ENCODE measurements at places on chromosomes 16 and 17.

- no peak for DNase-seq
These were observed at the start of gene P2RX5 for GRCh38 chr17:3695723-3696411. P2RX5 (minus strand) TSS chr17:3696155; CDS start chr17:3696005, 150 bp downstream.

DNA sequence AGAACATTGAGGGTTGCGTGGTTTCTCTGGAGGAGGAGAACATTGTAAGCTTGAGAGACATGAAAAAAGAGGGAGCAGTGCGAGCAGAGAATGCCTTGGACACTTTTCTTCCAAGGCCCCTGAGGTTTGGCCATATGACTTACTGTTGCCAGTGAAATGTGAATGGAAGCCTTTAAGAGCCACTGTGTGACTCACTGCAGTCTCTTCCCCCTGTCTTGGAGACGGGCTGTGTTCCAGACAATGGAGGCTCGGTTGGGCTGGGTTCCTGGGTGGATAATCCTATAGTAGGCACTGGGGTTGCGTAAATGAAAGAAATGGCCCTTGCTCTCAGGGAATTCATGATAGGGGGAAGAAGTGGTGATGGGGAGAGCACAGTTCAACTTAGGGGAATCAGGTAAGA lies 75.5 kb downstream of the SHISA9 start:
- DNase-seq, result peak; percentile 24

- no peak for DNase-seq
These were observed 6.4 kb downstream of the CCL18 start for GRCh38 chr17:36070427-36070826.

- DNase-seq, result no peak
These were observed 13.1 kb downstream of the SPATA33 start for GRCh38 chr16:89670496-89671431.

DNA sequence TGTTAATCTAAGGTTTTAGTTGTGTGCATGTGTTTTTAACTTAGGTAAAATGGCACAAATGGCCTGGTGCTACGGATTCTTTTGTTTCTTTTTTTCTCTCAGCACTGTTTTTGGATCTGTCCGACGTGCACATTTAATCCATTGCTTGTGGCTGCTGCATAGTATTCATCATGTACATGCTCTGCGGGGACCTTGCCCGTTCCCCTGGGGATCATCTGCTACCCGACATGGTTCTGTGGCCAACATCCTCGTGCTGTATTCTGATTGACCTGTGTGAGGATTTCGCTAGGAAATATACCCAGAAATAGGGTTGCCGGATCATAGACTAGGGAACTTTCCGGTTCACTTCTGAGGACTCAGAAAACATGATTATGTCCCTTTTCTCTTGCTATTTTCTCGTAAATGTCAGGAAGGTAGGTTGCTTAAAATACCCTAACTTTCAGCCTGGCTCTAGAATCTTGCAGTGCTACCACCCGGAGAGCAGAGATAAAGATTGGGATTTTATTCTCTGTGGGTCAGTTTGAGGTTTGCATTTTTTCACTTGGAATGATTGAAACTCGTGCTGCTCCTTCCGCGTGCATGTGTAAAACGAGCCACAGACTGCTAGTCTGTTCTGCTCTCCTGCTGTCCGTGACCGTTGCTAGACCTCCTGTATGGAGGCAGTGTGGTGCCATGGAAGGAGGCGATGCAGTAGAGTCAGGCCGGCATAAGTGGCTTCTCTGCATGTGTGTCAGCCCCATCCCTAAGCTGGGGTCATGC lies 42.9 kb downstream of the LDHD start:
- no peak for DNase-seq

- peak; percentile 6 for DNase-seq
These were observed 231.0 kb downstream of the C16orf95 start for GRCh38 chr16:87086156-87086555.

GRCh38 chr16:79137426-79137939 lies 463.1 kb downstream of the MAF start:
- DNase-seq, result no peak

DNA sequence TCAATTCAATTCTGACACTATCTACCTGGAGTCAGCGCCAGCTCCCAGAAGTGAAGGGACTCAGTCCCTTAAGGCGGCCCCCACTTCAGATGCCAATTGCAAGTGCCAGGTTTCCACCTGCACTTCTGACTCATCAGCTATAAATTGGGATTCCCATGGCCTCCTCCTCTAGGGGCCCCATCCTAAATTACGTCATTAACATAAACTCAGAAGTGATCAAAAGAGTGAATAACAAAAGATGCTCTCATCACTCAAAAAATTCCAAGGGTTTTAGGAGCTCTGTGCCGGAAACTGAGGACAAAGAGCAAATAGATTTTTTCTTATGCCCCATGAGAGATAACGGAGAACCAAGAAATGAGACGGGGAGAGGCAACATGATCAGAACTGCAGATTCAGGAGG lies 148.6 kb upstream of the IRX6 start:
- DNase-seq, result no peak

GRCh38 chr16:25063865-25064264 lies 47.7 kb upstream of the LCMT1 start:
- no peak for DNase-seq

DNA sequence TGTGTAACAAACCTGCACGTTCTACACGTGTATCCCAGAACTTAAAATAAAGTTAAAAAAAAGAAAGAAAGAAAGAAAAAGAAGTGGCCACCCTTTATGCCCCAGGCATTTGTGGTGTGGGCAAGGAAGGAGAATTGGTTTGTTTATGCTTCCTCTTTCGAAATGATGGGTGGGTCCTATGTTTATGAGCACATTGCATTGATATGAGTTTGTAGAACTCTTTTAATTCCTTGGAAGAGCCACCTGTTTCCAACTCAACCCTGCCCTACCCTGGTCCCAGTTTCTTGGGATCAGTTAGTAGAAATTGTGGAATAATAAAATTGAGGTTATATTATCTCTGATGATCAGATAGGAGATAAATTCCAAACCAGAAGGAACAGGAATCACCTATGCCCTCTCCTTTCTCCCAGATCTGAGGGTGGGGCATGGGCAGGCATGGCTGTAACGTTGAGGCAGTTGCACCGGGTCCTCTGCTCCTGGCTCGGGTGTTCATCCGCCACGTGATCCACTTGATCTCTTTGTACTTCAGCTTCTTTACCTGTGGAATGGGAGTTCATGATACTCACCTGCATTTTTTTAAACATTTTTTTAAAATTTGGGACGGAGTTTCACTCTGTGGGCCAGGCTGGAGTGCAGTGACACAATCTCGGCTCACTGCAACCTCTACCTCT lies 15.9 kb downstream of the CHAD start:
- DNase-seq, result no peak

DNA sequence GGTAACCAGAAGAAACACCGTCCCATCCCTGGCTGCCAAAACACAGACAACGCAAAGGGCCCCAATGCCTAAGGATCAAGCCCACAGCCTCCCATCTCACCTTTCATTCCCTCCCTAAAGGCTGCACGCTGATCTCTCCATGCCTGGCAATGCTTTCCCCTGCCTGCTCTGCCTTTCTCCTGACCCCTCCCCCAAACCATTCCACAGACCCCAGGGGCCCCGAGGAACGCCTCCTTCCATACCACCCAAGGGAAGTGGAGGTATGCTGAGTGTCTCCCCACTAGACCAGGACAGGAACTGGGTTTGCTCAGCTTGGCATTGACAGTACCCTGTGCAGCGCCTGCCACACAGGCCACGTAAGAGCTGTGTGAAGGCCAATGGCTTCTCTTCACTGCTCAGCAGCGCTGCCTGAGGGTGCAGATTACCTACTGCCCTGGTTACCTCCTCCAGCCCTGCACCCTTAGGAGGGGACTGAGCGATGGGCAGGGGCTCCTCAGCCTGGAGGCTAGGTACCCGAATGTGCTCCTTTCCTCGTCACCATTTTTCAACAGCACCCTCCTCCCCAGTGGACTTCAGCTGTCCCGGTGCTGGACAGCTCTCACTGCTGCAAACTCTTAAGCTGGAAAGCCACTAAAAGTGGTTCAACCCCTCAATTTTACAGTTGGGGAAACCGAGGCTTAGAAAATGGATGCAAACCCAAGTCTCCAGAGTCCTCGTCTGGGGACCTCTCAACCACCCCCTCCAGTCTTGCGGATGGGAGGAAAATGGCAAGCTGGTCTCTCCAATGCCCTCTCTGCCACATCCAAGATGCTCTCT lies 45.0 kb downstream of the SRCIN1 start:
- DNase-seq, result no peak

- no peak for DNase-seq
These were observed 180.7 kb downstream of the MAP2K4 start for GRCh38 chr17:12201294-12201880.

DNA sequence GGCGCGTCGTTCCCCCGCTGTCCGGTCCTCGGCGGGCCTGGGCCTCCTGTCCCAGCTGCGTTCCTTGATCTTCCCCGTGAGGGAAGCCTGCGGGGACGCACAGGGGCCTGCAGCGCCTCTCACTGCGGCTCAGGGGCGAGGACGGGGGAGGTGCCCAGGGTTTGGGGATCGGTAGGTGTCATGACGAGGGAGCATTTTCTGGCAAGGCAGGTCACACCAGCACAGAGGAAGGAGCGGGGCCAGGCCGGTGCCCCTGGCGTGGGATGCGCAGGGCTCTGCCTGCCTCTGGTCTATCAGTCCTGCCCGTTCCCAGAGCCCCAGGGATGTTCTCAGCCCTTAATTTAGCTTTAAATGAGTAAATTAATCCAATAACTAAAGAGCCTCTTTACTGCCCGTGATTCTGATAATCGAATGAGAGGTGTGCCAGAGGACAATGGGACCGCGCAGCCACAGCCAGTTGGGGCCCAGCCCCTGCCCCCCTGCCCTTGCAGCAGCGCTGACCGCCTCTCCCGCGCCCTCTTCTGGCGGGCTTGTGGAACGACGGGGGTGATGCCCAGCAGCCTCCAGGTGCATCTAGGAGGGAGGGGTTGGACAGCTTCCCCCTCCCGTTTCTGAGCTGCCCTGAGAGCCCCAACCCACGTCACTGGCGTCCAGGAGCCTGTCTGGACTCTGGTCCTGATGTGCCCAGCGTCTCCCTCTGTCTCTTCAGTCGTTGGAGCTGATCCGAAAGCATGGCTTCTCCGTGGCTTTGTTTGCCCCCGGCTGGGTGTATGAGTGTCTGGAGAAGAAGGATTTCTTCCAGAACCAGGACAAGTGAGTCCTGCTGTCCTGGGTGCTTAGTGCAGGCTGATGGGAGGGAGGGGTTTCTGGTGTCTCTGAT lies 7.9 kb downstream of the ENGASE start:
- DNase-seq, result no peak

- no peak for DNase-seq
These were observed 1.8 kb upstream of the BCAR1 start for GRCh38 chr16:75252946-75253911.

GRCh38 chr16:89827383-89828198 lies 684 bp upstream of the SPIRE2 start:
- DNase-seq, result peak; percentile 50

DNA sequence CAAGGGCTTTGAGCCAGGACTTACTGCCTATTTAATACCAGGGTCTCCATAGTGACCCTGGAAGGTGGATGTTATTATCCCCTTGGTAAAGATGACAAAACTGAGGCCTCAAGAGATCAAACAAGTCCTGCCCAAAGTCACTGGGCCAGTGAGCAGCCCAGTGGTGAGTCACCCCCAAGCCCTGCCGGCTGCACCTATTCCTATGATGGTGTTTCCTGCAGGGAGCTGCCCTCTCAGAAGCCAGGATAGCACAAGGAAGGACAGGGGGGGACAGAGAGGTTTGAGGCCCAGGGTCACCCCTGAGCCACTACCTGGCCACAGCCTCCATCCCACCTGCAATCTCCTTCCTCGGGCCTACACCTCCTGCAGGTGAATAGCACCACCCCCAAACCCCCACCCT lies 90.9 kb downstream of the SDK2 start:
- DNase-seq, result no peak

- no peak for DNase-seq
These were observed 4.8 kb upstream of the RPL38 start for GRCh38 chr17:74198694-74199093.

DNA sequence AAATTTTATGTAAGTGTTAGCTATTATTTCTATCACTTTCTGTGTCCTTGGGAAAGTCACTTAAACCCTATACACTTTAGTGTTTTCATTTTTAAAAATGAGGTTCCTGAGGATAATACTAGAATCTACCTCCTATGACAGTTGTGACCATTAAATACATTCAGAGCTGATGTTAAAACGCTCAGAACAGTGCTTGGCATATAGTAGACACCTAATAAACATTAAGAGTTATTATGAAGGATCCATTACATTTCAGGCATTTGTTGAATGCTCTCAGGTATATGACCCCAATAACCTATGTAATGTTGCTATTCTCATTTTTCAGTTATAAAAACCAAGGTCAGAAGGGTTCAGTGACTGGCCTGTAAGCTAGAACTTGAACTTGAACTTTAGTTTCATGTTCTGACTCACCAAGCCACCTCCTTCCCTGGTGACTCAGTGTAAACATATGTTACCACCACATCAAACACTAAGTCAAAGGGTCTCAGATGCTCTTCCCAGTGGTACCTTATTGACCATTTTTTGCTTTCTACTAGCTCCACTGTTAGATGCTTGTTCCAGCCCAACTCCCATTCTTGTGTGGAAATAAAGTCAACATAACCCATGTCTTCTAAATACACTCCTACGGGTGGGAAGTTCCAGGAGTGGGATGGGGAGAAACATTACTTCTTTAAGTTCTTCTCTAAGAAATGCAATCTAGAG lies 47.6 kb downstream of the HSD17B2 start:
- no peak for DNase-seq

- no peak for DNase-seq
These were observed 9.1 kb upstream of the SOST start for GRCh38 chr17:43767713-43768059.

DNA sequence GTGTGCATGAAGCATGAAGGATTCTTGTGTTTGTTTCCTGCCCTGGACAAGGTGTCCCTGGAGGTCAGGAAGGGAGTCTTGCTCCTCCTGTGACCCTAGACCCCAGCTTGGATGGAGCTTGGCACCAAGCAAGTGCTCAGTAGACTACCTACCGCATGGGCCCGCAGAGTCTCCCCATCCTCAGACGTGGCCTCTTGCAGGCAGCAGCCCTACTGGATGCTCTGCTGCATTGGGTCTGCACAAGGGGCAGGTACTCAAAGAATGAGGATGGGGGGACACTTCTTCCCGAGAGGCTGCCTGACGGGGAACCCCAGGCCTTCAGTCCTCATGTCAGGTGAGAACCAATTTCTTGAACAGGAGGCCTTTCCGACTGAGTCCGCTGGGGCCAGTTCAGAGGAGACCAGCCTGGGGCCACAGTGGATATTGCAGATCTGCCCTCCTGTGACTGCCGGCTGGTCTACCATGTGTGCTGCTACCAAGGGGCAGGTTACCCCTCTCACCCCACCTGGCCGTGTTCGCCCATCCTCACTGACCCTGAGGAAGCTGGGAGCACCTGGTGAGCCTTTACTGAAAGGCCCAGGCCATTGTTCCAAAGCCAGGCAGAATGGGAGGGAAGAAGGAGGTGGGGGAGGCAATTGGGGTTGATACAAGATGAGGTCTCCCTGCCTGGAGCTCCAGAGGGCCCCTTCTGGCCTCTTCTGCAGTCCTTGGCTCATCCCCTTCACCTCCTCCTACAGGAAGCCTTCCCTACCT lies 206.3 kb downstream of the RAB11FIP4 start:
- no peak for DNase-seq

- DNase-seq, result no peak
These were observed 191.0 kb upstream of the PMFBP1 start for GRCh38 chr16:72362973-72363372.

DNA sequence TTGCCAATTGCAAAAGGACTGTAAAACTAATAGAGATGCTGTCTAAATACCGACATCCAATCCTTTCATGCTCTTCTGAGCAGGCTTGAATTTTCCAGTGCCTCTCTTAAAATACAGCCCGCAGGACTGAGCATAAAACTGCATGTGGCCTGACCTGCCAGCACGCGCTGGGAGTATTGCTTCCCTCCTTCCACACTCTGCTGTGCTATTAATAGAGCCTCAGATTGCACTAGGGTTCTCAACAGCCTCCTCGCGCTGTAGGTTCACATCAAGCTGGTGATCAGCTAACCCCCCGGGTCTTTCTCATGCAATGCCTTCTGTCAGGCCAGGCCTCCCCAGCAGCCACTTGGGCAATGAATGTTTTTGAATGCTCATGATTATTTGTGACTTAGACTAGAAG lies 14.2 kb upstream of the MSI2 start:
- DNase-seq, result no peak
